A549 treated with Mapracorat at 1 μM for 4 hours (cell line): ENCODE measurements at places on chromosomes 1 and 21. TPM values are rescaled to one million over a fixed set of nuclear protein-coding genes. Genes with fewer than 3 reads are reported as not detected.

The SOX13 gene
- 16.4 to 23.1 TPM (median 22.0 TPM) in 5 replicates for total RNA-seq

The CLDN17 gene
- total RNA-seq, result not detected in 5 replicates

The EYA3 gene
- total RNA-seq, result 5.0 to 6.6 TPM (median 5.9 TPM) in 5 replicates

The RSPO1 gene
- total RNA-seq, result 0.08 to 0.16 TPM (median 0.10 TPM) in 5 replicates

The RXFP4 gene
- total RNA-seq, result not detected in 5 replicates

The CCDC181 gene
- 0.08 to 0.25 TPM (median 0.14 TPM) in 3 of 5 replicates, not detected in the others for total RNA-seq

The OR2L3 gene
- not detected in 5 replicates for total RNA-seq

The ZNF648 gene
- not detected in 5 replicates for total RNA-seq

The NBPF4 gene
- 0.12 to 0.16 TPM (median 0.14 TPM) in 4 of 5 replicates, not detected in the other for total RNA-seq

The PRAMEF1 gene
- total RNA-seq, result not detected in 5 replicates

The DISP1 gene
- 1.5 to 2.1 TPM (median 1.8 TPM) in 5 replicates for total RNA-seq

The BCAR3 gene
- total RNA-seq, result 70.4 to 87.4 TPM (median 78.8 TPM) in 5 replicates

The TNFAIP8L2 gene
- total RNA-seq, result not detected in 5 replicates

The THEM4 gene
- 13.0 to 14.1 TPM (median 13.9 TPM) in 5 replicates for total RNA-seq

The SLC30A10 gene
- total RNA-seq, result 0.06 to 0.10 TPM (median 0.09 TPM) in 3 of 5 replicates, not detected in the others

The PPM1J gene
- 0.75 to 1.3 TPM (median 0.94 TPM) in 5 replicates for total RNA-seq

The NGF gene
- total RNA-seq, result 1.0 to 1.7 TPM (median 1.3 TPM) in 5 replicates

The FCRL6 gene
- not detected in 5 replicates for total RNA-seq

The BSND gene
- not detected in 5 replicates for total RNA-seq

The FCRL4 gene
- total RNA-seq, result not detected in 5 replicates

The DR1 gene
- 27.9 to 38.6 TPM (median 35.7 TPM) in 5 replicates for total RNA-seq

The SLAMF7 gene
- total RNA-seq, result 1.3 to 2.9 TPM (median 1.6 TPM) in 5 replicates

The ZSWIM5 gene
- 0.40 to 0.55 TPM (median 0.46 TPM) in 5 replicates for total RNA-seq

The PAPPA2 gene
- 0.01 to 0.02 TPM in 2 of 5 replicates, not detected in the others for total RNA-seq

The KRTAP11-1 gene
- not detected in 5 replicates for total RNA-seq

The RHOU gene
- total RNA-seq, result 7.3 to 10.1 TPM (median 9.5 TPM) in 5 replicates

The F5 gene
- total RNA-seq, result 0.05 to 0.09 TPM (median 0.07 TPM) in 5 replicates

The CELA3A gene
- not detected in 5 replicates for total RNA-seq

The TDRD5 gene
- 0.05 TPM in 2 of 5 replicates, not detected in the others for total RNA-seq

The GPR153 gene
- total RNA-seq, result 2.6 to 3.7 TPM (median 3.4 TPM) in 5 replicates

The HCRTR1 gene
- total RNA-seq, result not detected in 5 replicates

The CFAP45 gene
- total RNA-seq, result 0.73 to 1.1 TPM (median 0.92 TPM) in 5 replicates

The F13B gene
- not detected in 5 replicates for total RNA-seq
